ENCODE measurements at places on chromosomes 13 and 19.

DNA sequence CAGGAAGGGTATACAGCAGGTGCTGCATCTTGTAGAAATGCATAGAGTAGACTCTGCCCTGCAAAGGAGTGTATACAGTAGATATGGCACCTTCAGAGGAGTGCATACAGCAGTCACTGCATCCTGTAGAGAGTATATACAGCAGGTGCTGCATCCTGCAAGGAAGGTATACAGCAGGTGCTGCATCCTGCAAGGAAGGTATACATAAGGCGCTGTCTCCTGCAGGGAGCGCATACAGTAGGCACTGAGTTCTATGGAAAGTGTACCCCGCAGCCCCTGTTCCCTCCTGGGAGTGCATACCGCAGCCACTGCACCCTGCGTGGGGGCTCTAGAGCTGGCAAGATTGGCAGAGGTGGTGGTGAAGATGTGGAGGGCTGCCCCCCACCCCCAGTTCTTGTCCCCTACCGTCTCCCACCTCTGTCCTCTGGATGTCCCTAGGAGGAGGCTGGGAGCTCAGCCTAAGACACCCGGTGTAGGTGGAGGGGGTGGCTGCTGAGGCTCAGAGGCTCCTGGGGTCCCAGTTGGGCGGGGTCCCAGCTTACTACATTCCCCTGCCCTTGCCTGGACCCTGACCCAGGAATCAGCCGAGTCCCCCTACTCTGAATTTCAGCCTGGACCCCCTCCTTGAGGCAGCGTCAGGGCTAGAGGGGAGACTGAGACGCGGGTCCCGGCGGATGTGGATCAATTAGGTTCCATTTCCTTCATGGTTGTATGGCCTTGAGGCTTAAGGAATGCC lies 2.3 kb upstream of the ADAMTSL5 start:
- no peak for DNase-seq

- DNase-seq, result no peak
Observed at GRCh38 chr19:5271145-5271544, 69.5 kb downstream of the PTPRS start.

DNA sequence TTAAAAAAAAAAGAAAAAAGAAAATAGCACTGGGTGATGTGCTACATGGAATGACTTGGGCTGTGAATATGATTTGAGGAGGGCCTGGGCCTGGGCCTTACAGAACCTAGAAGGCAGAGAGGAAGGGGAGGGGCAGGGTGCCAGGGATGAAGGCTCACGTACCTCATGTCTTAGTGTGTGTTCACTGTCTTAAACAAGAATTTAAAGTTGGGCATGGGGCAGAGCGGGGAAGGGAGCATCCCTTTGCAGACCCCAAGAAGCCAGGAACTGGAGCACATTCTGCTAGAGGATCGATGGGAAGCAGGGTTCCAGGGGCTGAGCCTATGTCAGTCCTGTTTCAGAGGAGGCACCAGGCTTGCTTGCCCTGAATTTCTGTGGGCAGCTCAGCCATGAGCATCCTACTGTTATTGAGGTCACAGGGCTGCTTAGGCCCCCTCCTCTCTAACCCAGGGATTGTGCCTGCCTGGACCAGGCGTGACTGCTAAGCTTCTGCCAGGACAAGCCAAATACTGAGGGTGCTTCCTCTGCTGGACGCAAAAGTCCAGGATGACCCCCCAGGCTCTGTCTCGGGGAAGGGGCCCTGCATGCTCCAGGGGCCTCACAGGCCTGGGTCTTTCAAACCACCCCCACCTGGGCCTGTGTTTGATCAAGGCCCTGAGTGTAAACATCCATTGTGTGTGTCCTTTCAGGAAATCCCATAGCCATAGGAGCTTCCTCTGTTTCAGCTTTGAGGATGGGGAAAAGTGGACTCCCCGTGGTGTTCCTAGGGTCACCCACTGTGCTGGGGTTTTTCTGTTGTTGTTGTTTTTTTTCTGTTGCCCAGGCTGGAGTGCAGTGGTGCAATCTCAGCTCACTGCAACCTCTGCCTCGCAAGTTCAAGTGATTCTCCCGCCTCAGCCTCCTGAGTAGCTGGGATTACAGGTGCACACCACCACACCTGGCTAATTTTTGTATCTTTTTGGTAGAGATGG lies 4.8 kb downstream of the LSR start:
- DNase-seq, result no peak

GRCh38 chr13:114213980-114214379 lies 20.7 kb upstream of the CDC16 start:
- no peak for DNase-seq

DNA sequence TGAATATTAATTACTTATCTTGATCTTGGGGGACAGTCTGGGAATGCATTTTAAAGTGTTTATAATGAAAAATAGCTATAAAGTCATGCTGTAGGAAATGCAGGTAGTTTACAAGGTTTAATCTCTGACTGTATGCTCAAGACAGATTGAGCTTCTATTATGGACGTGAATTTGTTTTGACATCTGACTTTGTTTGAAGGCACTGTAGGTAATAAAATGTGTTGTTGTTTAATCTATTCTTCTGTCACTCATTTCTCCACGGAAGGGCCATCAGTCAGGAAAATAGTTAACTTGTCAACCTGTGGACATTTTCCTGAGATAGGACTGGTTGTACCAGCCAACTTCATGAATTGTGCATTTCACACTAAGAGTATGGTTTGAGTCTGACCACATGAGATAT lies 893.1 kb upstream of the SLITRK6 start:
- DNase-seq, result no peak

GRCh38 chr13:90857921-90858320 lies 489.6 kb upstream of the MIR17HG start:
- no peak for DNase-seq

DNA sequence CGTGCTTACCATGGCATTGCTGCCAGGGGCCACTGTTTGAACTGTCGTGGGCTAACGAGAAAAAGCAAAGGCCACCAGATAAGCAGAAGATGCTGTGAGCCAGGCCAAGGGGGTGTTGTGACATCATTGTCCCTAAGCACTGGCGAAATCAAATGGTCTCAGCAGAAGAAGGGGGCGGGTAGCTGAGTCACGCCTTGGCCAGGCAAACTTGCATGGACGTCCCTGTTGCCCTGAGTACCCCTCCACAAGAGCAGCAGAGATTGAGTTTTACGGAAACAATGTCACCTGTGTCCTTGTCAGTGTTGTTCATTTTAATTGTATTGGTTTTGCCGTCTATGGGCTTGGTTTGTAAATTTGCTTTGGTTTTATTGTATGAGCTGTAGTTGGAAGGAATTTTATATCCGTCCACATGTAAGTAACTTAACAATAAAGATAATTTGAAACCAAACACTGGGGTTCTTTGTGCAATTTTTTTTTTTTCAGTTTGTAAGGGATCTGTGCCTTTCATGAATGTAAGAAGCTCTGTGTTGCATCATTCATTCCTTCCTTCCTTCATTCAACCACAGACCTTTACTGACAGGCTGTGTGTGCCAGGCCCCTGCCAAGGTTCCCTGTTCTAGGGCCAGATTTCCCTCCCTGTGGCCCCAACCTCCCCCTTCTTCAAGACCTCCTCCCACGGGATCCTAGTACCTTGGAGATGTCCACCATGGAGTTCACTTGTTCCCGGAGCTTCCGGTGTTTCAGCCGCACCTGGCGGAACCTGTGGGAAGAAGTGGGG lies 12.3 kb downstream of the KCNN4 start:
- no peak for DNase-seq

GRCh38 chr13:60881507-60881906 lies 484.5 kb downstream of the TDRD3 start:
- no peak for DNase-seq

DNA sequence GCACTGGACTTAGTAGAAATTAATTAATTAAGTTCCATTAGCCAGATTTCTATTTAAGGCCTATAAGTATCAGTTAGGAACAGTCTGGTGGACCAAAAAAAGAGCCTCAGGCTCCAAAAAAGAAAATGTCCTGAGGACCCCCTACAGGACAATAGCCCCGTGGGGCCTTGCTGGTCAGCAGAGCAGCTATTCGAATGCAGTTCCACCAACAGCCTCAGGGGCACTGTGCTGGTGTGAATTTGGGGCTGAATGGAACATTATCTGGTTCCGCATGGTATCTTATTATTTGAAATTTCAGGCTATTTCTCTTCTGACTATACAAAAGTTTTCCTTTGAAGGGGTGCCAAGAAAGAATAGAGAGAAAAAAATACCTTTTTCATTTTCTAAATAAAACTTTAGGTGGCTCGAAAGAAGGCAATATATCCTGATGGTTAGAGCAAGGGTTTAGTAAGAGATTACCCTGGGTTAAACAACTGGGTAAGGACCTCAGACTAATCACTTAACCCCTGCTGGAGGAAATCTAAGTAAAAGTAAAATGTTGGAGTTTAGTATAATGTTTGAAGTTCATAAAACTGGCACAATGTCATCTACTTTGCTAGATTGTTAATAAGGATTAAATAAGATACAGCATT lies 147.2 kb downstream of the MIPEP start:
- no peak for DNase-seq

- DNase-seq, result no peak
Observed at GRCh38 chr13:24293746-24294145, 15.6 kb upstream of the C1QTNF9 start.

DNA sequence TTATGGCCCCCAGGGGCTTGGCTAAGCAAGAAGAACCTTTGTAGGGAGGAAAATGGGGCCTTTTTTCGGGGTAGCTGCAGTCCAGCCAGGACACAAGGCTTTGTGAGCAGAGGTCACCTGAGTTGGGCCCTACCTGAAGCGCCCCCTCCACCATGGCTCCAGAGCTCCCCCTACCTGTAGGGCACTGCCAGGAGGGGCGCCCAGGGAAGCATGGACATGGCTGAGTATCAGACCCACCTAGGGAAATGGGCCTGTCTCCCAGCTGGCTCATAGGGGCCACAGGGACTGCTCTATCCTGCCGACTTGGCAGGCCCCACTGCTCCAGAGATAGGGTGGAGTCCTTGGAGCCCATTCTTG lies 9.0 kb upstream of the CEBPA start:
- no peak for DNase-seq

- no peak for DNase-seq
Observed at GRCh38 chr19:33486407-33486806, 35.2 kb downstream of the PEPD start.

DNA sequence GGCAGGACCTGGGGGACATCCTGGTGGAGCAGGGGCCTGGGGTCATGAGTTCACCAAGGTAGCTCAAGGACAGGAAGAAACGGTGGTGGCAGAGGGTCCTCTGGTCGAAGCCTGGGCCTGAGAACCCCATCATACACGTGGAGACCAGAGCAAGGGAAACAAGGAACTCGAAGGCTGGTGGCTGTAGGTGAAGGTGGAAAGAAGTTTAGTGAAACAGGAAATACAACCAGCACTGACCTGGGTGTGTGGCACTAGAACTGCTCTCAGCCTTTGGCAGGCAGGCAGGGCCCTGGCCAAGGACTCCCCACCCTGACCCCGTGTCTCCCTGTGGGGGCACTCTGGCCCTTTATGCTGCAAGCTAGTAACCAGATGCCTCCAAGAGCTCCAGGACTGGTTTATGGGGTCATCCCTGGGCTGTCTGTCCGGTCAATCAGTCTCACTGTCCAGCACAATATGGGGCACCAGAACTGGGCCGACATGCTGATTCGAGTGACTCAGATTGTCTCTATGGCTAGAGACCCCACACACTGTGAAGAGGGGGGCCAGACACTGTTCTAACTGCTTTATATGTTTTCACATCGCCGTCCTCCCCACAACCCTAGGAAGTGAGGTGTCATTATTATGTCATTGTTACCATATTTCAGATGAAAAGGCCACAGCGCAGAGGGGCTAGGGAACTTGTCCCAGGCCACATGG lies 3.8 kb downstream of the COX6B2 start:
- DNase-seq, result no peak

GRCh38 chr19:47109177-47109540 lies 4.4 kb downstream of the ZC3H4 start:
- no peak for DNase-seq

DNA sequence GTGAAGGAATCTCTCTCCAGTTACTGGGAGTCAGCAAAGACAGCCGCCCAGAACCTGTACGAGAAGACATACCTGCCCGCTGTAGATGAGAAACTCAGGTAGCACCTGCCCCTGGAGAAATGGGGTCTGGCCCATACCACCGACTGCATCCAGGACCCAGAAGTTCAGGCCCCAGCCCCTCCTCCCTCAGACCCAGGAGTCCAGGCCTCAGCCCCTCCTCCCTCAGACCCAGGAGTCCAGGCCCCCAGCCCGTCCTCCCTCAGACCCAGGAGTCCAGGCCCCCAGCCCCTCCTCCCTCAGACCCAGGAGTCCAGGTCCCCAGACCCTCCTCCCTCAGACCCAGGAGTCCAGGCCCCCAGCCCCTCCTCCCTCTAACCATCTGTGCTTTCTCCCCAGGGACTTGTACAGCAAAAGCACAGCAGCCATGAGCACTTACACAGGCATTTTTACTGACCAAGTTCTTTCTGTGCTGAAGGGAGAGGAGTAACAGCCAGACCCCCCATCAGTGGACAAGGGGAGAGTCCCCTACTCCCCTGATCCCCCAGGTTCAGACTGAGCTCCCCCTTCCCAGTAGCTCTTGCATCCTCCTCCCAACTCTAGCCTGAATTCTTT lies 3.0 kb downstream of the APOC2 start:
- no peak for DNase-seq

- peak; percentile 82 for DNase-seq
Observed at GRCh38 chr19:39792999-39793546, 14.4 kb downstream of the LEUTX start.

GRCh38 chr13:42798118-42798517 lies 16.7 kb downstream of the FAM216B start:
- no peak for DNase-seq

GRCh38 chr13:35475212-35475959 lies 1.1 kb downstream of the MAB21L1 start:
- DNase-seq, result no peak

DNA sequence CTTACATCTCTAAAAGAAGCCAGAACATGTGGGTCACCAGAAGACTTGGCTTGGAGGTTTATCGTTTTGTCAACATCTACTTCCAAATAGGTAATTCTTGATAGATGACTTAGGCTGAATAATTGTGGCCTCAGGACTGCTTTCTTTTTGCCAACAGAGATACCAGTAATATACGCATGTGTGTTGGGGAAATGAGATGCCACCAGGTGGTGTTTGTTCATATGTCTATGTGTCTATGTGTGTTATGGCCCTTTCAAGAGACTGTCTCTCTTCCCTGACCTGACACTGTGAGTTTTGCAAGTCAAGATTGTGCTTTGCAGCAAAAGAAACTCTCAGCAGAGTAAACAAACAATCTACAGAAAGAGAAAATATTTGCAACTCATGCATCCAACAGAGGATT lies 31.6 kb upstream of the METTL21C start:
- no peak for DNase-seq

GRCh38 chr19:6220385-6221191 lies 59.2 kb downstream of the MLLT1 start:
- no peak for DNase-seq

DNA sequence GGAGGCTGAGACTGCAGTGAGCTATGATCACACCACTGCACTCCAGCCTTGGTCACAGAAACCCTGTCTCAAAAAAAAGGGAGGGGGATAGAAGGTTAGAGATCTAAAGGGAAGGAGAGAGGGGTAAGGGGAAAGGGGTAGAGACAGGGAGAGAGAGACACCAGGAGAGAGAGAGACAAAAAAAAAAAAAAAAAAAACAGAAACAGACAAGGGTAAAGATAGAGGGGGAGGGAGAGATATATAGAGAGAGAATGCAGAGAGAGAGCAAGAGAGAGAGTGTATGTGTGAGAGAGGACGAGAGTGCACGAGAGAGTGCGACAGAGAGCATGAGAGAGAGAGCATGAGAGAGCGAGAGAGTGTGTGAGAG lies 4.2 kb downstream of the CD70 start:
- DNase-seq, result no peak
